Karpas-422 (cell line): ENCODE measurements at places on chromosomes 3 and 15.

DNA sequence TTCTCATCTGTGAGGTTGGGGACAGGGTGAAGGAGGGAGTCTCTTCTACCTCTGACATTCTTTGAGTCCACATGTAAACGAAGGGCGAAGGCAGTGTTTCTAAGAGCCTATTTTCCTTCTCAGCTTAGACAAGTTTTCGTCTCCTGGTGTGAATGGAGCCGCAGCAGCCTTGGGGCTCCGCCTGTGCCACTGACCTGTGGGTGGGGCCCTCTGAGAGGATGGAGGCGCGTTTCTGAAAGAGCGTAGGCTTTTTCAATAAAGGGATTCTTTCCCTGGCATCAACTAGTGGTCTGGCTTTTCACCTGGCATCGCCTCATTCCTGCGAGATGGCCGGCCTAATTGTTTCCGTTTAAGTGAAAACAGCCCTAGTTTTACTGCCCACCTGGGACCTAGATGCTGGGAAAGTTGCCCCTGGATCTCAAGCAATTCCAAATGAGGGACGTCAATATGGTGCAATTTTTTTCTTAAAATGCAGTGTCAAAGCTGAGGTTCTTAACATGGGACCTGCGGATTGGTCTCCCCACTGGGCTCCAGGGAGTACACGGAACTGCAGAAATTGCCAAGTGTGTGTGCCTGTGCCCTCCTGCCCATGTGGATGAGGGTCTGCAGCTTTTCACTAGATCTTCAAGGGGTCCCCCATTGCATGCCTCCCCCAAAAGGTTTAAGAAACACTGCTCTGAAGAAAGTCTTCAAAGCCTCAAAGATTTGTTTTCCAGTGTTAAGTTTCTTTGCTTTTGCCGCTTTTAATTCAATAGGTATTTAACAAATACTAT is 958 bp downstream of the GLDN start:
- no peak for DNase-seq

DNA sequence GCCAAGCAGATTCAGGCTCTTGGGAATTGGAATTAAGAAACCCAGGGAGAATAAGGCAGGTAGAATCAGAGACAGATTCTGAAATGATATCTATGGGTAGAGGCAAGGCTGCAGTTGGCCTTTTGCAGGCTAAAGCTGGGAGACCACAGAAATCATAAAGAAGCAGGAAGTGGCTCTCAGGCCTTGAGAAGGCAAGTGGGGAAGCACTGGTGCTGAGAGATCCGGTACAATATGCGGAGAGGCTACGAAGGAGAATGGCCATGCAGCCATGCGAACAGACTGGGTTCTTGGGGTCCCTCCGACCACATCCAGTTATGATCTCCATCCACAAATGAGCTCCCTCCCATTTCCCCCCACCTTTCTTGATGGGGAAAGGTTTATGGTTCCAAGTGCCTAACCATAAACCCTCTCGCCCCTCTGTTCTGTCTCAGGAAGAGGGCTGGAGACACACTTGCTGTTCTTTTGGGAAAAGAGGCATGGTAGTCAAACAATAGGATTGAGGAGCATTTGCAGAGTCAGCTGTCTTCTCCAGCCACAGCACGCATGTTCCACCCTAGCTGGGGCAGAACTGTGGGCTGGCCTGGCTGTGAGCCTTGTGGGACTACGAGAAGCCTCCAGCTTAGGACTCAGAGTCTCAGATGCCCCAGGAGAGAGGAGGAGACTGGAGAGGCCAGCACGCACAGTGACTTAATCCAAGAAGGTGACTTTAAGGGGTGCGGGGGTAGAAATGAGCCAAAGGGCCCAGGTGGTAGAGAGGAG is 99.6 kb downstream of the RPLP1 start:
- DNase-seq = no peak

DNA sequence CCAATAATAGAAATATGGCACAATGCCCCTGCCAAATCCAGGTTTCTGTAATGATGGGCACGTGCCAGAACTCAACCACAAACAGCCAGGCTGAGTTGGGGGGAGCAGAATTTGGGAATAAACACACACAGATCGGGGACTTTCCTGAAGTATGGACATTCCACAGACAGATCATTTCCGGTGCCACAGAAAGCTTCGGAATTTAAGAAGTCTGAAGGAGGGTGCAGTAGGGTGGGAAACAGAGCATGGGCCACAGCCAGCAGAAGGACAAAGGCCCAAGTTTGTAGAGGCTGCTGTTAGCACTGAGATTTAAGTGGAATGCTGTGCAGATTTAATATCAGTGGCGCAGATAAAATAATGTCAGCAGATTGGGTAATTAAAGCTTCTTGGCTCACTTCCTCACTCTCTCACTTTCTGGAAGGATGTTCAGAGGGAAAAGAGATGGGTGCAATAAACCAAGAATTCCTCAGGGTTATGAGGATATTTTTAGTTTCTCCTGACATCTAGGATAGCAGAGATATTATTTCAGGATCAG is 67.4 kb downstream of the MYLK start:
- DNase-seq = no peak

DNA sequence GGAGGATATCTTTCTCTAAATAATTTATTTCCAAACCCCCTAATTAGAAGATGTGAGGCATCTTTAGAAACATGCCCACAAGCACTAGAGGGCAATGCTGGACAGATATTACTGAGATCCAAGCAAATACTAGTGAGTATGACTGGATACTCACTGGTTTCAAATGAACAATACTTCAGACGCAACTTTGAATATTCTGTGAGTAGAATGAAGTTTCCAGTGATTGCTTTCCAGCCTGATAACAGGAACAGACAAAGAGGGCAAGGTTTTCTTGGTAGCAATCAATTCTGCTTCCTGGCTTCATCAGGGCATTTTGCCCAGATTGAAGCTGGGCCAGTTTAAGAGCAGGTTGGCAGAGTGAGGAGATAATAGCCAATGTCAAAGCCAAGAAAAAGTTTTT is 442.6 kb upstream of the PDZRN3 start:
- DNase-seq = no peak

DNA sequence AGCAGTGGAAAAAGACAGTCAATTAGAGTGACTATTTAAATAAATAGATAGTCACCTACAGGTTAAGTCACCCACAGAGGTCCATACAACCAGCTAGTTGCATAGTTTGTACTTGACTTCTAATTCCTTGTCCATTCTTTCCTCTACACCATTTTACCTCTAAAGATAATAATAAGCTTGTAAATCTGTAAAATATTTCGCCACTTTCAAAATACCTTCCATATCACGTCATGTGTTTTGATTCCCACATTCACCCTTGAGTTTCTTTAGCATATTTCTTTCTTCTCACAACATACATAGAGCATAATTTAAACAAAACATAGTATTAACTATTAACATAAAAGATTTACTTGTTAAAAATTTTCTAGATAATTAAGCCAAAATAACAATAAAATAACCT is 689.6 kb downstream of the MECOM start:
- no peak for DNase-seq

- DNase-seq = no peak
These were observed 169.2 kb downstream of the FOXP1 start for GRCh38 chr3:71414189-71414927.
